ENCODE measurements at places on chromosomes 12 and 14. TPM values are rescaled to one million over a fixed set of nuclear protein-coding genes. Genes with fewer than 3 reads are reported as not detected.

Gene PLXNC1
- 11.7 TPM for total RNA-seq

Gene ZNF384
- 18.2 TPM for total RNA-seq

DNA sequence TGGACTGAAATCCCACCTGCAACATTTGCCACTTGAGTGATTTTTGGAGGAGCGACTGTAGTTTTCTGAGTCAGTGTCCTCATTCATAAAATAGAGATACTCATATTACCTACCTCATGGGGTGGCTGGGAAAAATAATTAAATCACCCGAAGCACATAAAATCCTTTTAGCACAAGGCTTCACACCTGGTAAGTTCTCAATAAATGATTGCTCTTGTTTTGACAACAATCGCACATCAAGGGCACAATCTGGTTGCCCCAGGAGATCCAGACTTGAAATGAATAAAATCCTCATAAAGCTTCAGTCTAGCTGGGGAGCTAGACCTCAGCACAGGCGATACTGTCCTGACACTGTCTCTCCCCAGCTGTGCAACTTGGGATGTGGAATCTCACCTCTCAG lies 76.0 kb upstream of the CCDC60 start:
- no peak for DNase-seq

- no peak for DNase-seq
These were observed 11.1 kb downstream of the IFNG start for GRCh38 chr12:68148261-68148951.

- DNase-seq, result no peak
These were observed 15.3 kb upstream of the KRT80 start for GRCh38 chr12:52207106-52207505.
